ENCODE measurements at places on chromosomes 11 and 22.
A peak's percentile ranks its signal among the peaks of the same experiment; 100 is the strongest.

DNA sequence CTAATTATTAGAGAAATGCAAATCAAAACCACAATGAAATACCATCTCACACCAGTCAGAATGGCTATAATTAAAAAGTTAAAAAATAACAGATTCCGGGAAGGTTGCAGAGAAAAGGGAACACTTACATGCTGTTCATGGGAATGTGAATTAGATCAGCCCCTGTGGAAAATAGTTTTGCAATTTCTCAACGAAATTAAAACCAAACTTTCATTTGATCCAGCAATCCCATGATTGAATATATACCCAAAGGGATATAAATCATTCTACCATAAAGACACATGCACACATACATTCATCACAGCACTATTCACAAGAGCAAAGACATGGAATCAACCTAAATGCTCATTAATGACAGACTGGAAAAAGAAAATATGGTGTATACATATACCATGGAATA lies 32.5 kb downstream of the NOX4 start:
- DNase-seq = no peak

- DNase-seq = no peak
Observed at GRCh38 chr11:134822897-134823296, 410.9 kb upstream of the B3GAT1 start.

GRCh38 chr11:43404406-43404805 lies 45.7 kb downstream of the TTC17 start:
- DNase-seq = no peak

GRCh38 chr11:119895981-119896380 lies 167.0 kb upstream of the NECTIN1 start:
- no peak for DNase-seq

DNA sequence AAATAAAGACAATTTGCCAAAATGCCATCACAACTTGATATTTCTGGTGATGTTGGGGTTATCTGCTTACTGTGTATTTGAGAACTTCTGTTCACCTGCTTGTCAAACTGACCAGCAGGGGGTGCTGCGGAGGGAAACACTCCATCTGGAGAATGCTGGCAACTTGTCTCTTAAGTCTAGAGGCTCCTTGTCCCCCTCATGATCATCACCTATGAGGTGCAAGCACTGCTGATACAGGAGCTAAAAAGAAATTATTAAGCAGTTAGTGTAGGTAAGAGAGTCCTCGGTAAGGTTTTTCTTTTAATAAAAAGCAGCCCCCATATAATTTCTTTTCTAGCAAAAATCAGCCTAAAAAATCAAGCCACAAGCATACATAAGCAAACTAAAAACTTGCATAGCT lies 32.7 kb upstream of the GLYATL1B start:
- DNase-seq = peak; percentile 37

DNA sequence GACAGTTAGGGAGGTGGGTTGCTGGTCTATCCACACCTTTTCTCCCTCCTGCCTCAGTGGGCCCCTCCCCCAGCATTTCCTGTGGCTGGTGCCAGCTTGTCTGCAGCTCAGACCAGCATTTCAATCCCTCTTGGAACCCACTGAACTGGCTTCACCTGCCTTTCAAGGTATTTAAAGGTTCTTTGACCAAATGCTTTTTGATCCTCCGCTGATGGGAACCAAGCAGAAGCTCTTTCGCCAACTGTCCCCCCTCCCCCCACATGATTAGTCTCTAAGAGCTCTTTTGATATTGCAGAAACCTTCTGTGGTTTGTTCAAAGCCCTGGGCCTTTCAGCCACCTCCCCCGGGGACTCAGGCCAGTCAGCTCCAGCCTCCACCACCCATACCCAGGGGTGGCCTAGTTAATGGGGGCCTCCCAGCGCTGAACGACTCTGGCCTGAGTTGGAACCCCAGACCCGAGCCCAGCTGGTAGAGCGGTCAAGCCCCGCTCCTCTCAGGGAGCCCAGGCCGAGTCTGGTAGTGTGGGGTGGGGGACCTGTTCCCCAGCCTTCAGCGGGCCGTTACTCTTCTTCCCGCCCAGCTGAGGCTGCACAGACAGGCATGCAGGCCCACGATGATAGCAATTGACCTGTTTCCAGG lies 6.0 kb upstream of the SYT7 start:
- no peak for DNase-seq

DNA sequence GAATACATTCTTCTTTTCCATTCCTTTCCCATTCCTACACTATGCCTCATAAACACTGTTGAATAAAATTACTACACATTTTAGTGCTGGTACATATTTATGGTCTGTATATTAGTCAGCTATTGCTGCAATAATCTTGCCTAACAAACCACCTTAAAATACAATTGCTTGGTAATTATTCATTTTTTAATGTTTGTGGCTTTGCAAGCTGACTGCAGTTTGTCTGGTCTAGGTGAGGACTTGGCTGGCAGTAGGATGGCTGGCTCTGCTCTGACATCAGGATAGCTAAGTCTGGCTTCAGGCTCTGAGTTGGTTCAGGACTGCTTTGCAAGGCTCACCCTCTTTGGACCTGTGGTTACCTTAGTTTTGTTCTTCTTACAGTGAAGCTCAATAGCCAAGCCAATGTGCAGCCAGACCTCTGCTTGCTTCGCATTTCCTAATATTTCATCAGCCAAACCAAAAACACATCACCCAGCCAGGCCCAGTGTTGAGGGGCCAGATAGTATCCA lies 913.4 kb upstream of the RAG2 start:
- no peak for DNase-seq

- no peak for DNase-seq
Observed at GRCh38 chr22:48156603-48157355, 1394.3 kb downstream of the TBC1D22A start.

DNA sequence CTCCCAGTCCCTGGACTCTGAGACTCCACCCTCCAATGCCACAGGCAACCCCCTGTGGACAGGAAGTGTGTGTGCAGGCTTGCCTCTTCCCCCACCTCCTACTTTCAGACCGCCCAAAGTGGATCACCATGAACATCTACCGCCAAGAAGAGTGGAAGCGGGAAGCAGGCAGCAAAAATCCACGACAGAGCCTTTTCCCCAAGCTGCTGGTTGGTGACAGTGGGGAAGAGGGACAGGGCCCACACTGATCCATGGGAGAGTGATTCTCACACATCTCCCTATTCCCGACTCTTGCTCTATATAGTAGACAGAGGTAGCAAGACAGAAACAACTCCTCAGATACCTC lies 53.4 kb upstream of the SPATA19 start:
- no peak for DNase-seq

DNA sequence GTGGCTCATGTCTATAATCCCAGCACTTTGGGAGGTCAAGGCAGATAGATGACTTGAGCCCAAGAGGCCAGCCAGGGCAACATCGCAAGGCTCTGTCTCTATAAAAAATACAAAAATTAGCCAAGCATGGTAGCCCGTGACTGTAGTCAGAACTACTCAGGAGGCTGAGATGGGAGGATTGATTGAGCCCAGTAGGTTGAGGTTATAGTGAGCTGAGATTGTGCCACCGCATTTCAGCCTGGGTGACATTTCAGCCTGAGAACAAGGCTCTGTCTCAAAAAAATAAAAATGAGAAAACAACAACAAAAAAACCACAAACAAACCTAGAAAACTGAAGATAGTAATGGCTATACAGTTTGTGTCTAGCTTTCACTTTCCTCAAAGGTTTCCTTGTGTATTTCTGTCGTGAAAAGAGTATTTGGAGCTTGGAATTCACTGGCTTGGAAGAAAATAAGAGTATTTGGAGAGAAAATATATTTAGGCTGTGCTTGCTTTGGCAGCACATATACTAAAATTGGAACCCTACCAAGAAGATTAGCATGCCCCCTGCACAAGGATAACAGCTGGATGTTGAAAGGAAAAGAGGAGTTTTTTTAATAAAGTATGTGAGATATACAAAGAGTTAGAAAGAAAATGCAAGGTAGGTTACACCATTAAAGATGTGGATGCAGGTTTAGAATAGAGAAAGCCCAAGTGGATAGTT lies 3.9 kb upstream of the BIRC3 start:
- no peak for DNase-seq

GRCh38 chr11:128026596-128026995 lies 560.8 kb downstream of the ETS1 start:
- DNase-seq = no peak

GRCh38 chr11:4086575-4087353 lies 7.8 kb upstream of the RRM1 start:
- DNase-seq = no peak

- DNase-seq = no peak
Observed at GRCh38 chr11:60867871-60868681, 734 bp downstream of the ZP1 start.

DNA sequence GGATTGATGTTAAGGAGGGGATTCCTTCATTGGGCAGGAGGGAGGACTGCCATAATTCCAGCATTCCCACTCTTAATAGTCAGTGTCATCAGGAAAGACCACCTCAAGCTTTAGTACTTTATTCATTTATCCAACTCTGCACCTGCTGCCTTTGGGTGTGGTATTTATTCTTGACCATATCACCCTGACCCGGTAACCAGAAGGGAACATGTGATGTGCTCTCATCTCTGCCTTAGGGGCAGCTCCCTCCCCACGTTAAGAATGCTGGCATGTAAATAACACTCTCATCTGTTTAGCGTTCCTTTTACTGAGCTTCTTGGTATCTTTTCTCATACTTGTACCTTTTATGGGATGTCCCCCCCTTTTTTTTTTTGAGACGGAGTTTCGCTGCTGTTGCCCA lies 7.7 kb downstream of the CAT start:
- no peak for DNase-seq

GRCh38 chr11:58919561-58919960 lies 19.7 kb upstream of the GLYATL1 start:
- no peak for DNase-seq

GRCh38 chr11:16356057-16356760 lies at the start of gene SOX6:
SOX6 (minus strand) TSS chr11:16356546; CDS start chr11:16341248, 15,298 bp downstream.
- DNase-seq = peak; percentile 29

DNA sequence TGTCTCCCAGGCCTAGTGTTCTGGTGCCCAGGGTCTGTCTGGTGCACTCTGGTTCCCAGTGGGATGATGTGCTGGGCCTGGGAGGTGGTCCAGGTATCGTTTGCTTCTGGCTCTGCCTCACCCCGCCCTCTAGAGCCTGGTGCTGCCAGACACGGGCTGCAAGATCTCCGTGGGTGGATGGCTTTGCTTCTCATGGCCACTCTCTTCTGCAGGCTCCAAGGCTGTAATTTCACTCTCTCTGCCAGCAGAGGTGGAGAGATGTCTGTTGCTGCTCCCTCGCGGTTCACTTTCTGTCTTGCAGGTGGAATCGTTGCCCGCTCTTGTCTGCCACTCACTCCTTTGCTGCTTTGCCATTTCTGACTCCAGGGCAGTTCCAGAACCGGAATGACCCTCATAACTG lies 13.4 kb downstream of the NADSYN1 start:
- DNase-seq = no peak

DNA sequence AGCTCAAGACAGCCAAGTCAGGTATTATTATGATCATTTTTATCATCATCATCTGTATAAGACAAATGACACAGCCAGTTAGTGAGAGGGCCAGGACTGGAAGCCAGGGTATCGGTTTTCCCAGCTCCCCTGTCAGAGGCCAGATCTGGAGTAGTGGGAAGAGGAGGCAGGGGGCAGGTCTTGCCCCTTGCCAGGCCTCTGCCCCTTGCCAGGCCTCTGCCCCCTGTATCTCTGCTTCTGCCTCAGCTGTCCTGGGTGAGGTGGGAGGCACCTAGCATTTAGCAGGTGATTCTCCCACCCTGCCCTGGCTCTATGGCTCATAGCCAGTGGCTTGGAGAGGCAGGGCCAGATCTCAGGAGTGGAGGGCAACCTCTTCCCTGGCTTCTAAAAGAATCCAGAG lies 67.3 kb downstream of the PRDM11 start:
- no peak for DNase-seq

GRCh38 chr11:97685695-97686094 lies 1295.9 kb downstream of the JRKL start:
- no peak for DNase-seq

- no peak for DNase-seq
Observed at GRCh38 chr11:87724358-87724757, 450.9 kb downstream of the RAB38 start.

GRCh38 chr11:118996926-118997626 lies 862 bp upstream of the CENATAC start:
- no peak for DNase-seq

DNA sequence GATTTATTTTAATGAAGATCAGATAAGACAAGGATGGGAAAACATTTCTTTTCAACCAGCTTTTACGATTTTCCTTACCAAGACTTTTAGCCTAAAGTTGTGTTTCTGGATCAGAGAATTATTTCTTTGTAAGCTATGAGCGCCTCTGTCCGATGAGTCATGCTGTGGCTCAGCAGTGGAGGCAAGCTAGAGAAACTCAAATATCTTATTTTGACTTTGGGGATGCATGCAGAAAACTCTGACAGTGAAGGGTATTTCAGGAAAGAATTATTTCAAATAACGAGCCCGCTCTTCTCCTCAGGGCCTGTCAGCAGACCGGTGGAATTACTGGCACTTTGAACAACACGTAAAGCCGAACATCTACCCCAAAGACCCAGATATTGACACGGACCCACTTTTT lies 77.9 kb upstream of the OR5AK2 start:
- no peak for DNase-seq

DNA sequence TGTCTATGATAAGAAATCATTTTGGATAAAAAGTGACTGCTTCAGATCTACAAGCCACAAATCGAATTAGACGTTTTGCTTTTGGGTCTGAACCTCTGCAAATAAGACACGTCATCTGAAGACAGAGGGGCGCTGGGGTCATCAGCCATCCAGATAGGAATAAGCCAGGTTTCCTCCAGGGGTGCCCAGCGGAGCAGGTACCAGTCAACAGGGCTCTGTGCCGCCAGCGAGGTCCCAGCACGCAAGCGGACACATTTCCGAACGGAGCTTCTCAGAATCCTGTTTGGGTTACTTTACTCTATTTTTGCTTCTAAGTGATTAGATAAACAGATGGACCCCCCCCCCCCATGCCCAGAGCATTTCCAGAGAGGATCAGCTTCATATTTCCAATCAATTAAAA lies 873.8 kb downstream of the BRD1 start:
- DNase-seq = no peak

GRCh38 chr11:74090701-74091100 lies 80.1 kb downstream of the C2CD3 start:
- no peak for DNase-seq
